ENCODE measurements at places on chromosomes 3 and 15. TPM values are rescaled to one million over a fixed set of nuclear protein-coding genes. Genes with fewer than 3 reads are reported as not detected.
A peak's percentile ranks its signal among the peaks of the same experiment; 100 is the strongest.

- no peak overlapping the region for H3K4me3 ChIP-seq
- no peak overlapping the region for H3K27ac ChIP-seq
- DNase-seq = no peak
- no peaks in the 10 kb centered on the region for H3K4me1 ChIP-seq
Measured at GRCh38 chr3:95721938-95722337, 1092.5 kb upstream of the EPHA6 start.

Gene SLC7A14
- 0.34 TPM for total RNA-seq

Gene OR5K2
- total RNA-seq = not detected

DNA sequence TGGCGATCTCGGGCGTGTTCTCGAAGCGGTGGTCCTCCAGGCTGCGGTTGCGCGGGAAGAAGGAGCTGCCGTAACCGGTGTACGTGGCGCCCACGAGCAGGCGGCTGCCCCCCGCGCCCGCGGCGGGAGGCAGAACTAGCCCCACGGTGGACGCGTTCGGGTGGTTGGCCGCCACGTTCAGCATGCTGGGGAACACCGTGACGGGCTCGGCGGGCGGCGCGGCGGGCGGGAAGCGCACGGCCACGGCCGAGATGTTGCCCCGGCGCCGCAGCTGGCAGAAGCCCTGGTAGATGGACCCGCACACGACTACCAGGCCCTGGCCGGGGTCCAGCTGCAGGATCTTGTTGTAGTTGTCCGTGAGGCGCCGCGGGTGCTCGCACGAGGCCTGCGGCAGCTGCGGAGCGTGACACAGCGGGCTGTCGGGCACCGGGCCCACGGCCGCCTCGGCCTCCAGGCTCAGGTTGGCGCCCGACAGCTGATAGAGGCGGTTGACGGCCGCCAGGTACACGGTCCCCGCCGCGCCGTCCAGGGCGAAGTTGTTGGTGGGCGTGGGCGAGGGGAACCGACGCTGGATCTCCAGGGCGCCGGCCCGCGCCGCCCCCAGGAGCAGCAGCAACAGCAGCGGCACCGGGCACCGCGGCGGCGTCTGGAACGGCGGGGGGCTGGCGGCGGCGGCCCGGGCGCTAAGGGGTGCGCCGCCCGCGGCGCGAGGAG lies 397 bp downstream of the PLXND1 start:
- peak overlapping the region; percentile 79 for H3K27ac ChIP-seq
- H3K36me3 ChIP-seq = no peaks in the 10 kb centered on the region
- peaks cover 58% of the 10 kb centered on the region for H3K4me1 ChIP-seq
- H3K27me3 ChIP-seq = peaks cover 5% of the 10 kb centered on the region
- H3K4me3 ChIP-seq = peak overlapping the region; percentile 50
- peak; percentile 30 for DNase-seq

Data from thyroid gland (tissue), 4 donors.